ENCODE measurements at places on chromosomes 12 and 14.

GRCh38 chr12:19183121-19183838 is 53.7 kb downstream of the PLEKHA5 start:
- no peak for DNase-seq

GRCh38 chr12:79059557-79059956 is 195.0 kb downstream of the SYT1 start:
- no peak for DNase-seq

GRCh38 chr14:102027951-102028350 is 58.9 kb downstream of the HSP90AA1 start:
- DNase-seq, result no peak

DNA sequence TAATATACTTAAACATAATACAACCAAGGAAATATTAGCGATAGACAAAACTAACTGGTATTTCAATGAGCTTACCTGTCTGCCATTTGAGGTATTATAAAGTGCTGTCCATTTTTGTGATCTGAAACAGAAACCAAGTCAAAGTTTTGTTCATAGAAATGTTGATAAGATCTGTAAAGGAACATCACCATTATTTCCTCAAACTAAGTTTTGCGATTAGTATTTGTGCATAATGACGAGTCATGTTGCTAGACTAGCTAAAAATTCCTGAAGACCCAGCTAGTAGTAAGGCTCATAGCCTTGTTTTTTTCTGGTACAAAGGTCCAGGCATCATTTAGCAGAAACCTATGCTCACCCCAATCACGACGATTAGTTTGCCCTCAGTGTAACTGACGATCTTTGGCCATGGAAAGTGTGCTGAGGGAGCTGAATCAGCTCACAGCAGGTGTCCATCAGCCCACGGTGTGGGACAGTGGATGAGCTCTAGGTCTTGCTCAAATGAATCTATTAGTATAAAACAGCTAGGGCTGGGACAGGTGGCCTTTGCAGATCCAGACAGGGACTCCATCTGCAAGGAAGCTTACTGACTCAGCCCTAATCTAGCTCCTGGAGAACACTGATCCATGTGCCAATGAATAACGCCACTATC is 28.7 kb downstream of the GIT2 start:
- no peak for DNase-seq

GRCh38 chr12:29241821-29242591 is 92.9 kb downstream of the FAR2 start:
- DNase-seq, result no peak

GRCh38 chr14:75312341-75312740 is 33.7 kb downstream of the FOS start:
- no peak for DNase-seq

DNA sequence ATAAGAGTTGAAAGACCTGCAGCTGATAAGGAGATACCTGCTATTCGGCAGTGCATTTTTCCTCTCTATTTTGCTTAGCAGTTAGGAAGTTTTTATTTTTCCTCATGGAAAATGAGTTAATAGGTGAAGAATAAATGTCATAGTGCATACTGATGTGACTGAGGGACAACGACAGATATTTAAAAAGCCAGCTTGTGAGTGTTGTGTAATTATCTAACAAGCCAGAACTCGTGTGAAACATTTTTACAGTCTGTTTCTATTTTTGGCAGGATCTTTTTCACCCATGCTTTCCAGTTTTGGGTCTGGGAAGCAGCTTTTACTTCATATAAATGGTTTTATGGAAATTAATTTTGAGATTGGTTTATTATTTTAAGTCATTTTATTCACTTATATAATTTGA is 2.9 kb downstream of the FBXO34 start:
- no peak for DNase-seq

DNA sequence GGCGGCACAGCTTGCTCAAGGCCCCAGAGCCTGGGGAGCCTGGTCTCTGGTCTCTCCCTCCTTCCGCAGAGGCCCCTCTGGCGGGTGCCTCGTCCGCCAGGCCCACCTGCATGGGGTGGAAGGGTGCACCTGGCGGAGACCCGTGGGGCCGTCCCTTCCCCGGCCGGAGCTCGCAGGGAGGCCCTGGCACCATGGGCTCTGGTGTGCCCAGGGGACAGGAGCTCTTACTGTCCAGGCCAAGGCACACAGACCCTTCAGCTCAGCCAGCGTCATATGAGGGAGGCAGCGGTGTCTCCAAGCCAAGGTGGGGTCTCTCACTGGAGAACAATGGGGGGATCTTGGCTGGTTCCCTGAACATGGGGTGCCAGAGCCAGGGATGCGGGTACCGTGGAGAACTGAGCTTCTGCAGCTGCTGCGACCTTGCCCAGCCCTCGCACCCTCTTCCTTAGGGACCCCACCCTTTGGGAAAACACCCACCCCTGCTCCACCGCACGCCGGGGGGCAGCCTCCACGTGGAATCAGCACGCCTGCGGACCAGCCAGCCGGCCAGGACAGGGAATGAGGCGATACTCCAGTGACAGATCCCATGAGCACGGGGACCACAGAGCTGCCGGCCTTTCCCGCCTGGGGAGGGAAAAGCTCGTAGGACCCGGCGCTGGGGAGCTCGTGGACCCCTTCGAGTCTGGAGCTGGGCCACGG is 25.7 kb upstream of the GALNT9 start:
- peak; percentile 61 for DNase-seq

GRCh38 chr12:66144791-66145754 is 14.5 kb upstream of the LLPH start:
- no peak for DNase-seq

DNA sequence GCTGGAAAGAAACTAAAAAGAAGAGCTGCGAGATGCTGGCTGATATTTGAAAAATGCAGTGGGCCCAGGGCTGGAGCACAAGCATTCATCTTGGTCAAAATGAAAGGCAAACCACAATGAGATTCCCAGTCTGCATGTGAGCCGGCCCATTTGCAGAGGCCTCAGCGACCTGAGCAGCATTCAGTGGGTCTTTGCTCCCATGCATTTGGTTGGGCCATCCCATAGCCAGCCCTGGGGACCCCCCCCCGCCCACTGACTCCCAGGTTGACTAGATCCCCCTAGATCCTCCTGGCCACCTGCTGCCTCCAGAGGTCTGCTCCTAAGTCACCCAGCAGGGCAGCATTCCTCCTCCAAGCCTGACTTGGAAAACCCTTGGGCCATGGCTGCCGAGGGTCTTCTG is 59.8 kb downstream of the PRMT8 start:
- no peak for DNase-seq

- DNase-seq, result no peak
Observed at GRCh38 chr12:120480211-120480610, 10.7 kb upstream of the SRSF9 start.

DNA sequence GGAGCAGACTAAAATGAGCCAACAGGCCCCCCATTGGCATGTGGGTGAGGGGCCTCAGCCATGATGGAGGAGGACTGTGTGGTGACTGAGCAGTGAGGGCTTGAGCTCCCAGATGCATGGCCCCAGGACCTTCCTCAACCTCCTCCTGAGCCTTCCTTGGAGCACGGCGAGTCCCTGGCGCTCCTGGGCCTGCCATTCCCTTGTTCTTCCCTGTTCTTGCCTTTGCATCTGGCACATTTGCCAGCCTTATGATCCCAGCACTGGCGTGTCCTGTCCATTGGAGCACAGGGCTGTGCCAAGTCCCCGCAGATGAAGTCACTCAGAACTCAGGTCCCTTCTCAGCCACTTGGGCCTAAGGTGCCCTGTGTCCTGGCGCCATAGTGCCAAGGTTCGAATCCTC is 40.3 kb upstream of the MEG3 start:
- DNase-seq, result peak; percentile 45

- DNase-seq, result peak; percentile 88
Observed at GRCh38 chr14:23121361-23121771, 2.3 kb upstream of the CEBPE start.

DNA sequence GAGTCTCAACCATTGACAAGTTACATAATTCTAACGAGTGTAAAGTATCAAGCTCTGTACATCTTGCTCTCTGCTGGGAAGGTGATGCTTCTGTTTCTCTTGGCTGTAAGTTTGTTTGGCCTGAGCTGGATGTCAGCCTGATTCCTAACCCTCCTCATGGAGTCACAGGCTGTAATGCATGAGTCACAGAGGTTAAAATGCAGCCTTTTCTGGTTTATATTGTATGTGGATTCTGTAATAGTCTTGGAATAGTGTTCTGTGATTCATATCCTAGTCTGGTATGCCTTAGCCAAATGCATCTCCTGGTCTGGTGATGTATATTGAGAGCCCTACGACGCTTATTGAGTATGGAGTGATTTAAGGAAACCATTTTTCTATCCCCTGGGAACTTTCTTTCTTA is 104.5 kb upstream of the FRMD6 start:
- no peak for DNase-seq

GRCh38 chr12:63093084-63093483 is 57.9 kb downstream of the AVPR1A start:
- DNase-seq, result no peak

DNA sequence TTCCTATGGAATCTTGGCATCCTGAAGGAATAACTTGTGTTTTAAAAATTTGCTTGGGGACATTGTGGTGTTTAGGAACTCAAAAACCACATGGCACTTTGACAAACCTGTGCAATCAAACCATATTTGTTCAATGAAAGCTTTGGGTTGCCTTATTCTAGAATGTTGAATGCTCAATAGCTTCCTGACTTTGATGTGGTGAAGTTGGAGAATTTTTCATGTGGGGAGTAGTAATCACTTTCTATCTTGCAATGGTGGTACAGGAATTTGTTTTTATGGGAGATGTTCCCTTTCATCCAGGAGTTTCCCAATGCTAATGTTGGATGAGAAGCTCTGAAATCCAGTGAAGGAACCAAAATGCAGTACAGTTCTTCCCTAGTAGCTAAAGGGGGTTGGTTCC is 42.2 kb upstream of the LDHB start:
- no peak for DNase-seq

GRCh38 chr14:51990488-51990887 is 1.1 kb downstream of the RTRAF start:
- DNase-seq, result no peak

DNA sequence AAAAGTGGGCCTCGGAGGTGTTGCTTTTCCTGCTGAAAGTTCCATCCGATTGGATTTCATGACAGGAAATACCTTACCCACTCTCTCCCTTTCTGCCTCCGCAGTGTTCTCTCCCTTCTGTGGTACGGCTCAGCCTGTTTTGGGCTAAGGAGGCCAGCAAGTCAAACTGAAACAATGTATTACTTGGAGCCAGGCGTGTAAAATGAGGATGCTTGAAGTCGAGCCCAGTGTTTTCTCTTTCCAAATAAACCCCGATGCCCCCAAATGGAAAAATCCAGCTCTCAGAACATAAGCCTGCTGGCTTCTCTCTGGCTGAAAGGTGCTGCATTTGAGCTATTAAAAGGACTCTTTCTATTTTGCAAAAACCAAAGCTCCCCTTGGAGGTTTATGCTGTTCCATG is 124.7 kb downstream of the ZNF664 start:
- DNase-seq, result peak; percentile 8

Data from posterior vena cava (tissue), 2 donors.